ENCODE measurements at places on chromosomes 11 and 22.

GRCh38 chr11:61027141-61027840 is 55.8 kb downstream of the CD6 start:
- DNase-seq, result no peak

- DNase-seq, result no peak
These were observed 9.4 kb downstream of the CNGA4 start for GRCh38 chr11:6248248-6248647.

- DNase-seq, result no peak
These were observed 29.9 kb downstream of the FGF4 start for GRCh38 chr11:69745201-69745600.

GRCh38 chr22:45752036-45752435 is 80.4 kb downstream of the ATXN10 start:
- DNase-seq, result no peak

GRCh38 chr22:31160328-31160978 is 471 bp downstream of the RNF185 start:
- no peak for DNase-seq

DNA sequence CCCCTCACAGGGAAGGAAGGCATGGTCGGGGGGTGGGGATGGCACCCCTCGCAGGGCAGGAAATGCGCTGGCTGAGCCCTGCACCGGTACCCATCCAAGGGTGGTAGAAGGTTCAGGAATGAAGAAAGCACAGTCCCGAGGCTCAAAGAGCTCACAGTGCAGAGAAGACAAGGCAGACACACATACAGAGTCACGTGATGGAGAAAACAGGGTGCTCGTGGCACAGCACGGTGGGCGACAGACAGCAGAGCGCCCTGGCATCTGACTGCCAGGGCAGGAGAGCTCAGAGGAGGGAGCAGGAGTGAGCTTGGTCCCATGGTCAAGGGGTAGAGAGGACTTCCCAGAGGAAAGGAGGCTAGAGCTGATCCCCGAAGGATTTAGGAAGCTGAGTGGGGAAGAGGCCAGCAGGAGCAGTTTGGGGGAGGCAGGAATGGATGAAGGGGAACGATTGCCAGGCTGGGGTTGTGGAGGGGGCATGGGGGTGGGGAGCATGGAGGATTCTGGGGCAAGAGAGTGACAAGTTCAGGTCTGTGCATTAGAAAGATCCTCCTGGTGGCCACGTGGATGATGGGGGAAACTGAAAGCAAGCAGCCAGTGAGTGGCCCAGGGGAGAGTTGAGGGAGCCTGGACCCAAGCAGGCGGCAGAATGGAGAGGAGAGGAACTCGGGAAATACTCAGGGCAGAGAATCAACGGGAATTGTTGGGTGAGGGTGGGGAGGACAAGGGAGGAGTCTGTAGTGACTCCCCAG is 43.9 kb downstream of the PDE2A start:
- no peak for DNase-seq

DNA sequence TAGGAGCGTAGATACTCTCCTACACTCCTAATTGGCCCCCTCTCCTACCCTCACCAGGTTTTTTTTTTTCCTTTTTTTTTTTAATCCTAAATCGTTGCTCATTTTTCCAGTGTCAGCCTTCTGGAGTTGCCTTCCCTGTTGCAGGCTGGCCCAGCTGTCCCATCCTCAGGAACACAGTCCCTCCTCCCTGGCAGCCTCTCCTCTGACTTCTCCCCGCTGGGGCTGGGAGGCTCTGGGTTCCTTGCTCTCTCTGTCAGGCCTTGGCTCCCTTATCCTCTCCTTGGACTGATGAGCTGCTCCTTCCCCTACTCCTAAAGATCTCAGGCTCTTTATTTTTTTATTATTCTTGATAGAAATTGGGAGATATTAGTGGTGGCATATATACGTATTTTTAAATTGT is 62.2 kb downstream of the PKNOX2 start:
- no peak for DNase-seq

All from NCI-H460 (cell line).